ENCODE measurements at places on chromosomes 6 and 20.

- no peak for DNase-seq
Measured at GRCh38 chr20:33839591-33839990, 28.4 kb downstream of the CHMP4B start.

GRCh38 chr6:70673054-70673453, 5.4 kb downstream of the SMAP1 start:
- no peak for DNase-seq

GRCh38 chr6:135228486-135228885, 47.4 kb downstream of the MYB start:
- DNase-seq: no peak

DNA sequence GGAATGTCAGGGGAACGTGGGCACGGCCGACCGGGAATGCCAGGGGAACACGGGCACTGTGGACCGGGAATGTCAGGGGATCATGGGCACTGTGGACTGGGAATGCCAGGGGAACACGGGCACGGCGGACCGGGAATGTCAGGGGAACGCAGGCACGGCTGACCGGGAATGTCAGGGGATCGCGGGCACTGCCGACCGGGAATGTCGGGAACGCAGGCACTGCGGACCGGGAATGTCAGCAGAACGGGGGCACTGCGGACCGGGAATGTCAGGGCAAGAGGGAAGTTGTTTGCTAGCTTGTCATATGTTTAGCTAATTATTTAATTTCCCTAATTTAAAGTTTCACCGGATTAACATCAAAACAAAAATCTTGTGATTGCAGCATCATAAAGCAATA, 37.4 kb upstream of the BHLHE23 start:
- no peak for DNase-seq

DNA sequence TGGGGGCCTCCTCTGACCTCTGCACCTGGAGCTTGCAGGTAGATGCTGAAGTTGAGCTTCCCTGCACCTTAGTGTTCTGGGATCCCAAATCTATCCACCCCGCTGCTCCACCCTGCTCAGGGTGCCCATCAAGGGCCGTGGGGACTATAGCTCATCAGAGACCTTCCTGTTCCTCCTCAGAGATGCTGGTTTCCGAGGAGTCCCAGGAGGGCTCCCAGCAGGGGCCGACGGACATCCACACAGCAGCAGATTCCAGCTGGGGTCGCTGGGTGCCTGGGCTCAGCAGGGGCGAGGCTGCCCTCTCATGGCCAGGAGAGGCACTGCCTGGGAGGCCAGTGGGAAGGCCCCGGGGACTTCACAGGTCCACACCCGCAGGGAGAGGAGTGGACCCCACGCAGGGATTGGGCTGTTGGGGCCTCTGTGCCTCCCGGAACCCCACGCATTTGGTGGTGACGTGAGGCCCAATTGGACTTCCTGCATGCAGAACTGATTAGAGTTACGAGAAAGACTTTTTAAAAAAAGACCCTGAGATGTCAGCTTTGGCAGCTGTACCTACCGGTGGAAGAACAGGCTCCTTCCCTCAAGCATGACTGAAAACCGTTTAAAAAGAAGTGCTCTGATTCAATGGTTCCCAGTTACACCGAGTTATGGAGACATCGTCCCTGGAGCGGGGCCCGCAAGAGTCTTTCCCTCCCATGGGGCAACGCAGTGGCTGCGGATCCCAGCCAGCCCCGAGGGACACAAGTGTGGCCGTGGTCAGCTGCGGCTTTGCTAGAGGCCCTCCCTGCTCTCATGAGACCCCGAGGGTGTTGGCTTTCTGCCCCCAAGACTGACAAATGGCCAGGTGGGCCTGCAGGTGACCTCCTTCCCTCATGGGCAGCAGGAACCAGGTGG, 25.3 kb upstream of the SLCO4A1 start:
- DNase-seq: peak; percentile 56

DNA sequence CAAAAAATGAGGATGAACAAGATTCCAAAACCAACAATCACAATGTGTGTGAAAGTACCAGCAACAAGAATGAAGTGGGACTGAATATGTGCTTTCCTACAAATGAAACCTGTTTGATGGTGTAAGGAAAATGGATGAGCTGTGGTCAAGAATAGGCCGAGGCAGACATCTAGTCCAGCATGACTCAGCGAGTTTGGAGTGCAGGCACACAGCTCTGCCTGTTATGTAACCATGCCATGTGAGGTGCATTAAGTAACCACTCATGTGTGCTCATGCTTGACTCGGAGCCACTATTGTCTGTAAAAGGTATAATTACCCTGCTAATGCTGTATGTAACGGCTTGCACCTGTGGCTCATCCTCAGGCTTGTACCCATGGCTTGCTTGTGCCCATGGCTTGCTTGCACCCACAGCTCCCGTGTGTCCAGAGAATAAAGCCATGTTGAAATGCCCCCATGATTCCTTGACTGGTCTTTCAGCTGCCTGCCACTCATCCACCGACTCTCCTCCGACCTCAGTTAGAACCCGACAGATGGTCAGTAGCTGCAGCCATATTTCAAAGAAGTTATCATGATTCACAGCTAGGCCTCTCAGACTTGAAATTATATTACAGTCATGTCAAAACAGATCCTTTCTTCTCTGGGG, 98.7 kb downstream of the BACH2 start:
- DNase-seq: no peak

DNA sequence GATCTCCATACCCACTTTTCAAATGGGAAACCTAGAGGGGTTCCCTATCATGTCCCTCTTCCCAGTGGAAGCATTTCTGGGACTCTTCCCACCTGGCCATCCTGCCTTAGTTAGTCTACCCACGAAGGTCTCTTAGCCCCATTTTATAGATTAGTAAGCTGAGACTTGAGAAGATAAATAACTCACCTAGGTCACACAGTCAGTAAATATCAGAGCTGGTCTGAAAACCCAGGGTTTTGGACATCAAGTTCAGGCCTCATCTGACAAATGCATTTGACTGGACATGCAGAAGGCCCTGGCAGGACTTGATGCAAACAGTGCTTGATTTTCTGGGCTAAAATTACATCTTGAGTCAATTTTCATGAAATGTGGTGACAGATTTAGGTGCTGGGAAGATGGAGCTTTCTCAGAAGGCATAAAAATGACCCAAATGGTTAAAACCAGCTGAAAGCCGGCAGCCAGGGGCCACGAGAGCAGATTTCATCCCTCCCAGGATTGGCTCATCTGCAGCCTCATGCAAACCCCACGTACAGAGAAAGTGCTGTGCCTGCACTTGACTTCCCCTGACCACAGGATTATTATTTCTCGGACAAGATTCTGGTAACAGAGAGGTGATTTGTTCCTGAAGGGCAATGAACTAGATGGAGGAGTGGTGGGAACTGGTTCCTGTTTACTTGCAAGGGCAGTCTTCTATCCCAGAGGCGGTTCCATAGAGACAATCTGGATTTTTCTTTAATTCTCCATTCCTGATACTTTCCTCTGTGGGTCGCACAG, 23.1 kb downstream of the CPNE5 start:
- no peak for DNase-seq

GRCh38 chr6:157240059-157240959, 83.0 kb downstream of the TMEM242 start:
- no peak for DNase-seq

- no peak for DNase-seq
Measured at GRCh38 chr6:52790861-52791260, 12.8 kb downstream of the GSTA1 start.

Measured in activated gamma-delta T cell treated with anti-CD3 and anti-CD28 coated beads, Interleukin-2, amount 50 U/mL, for 16 hours (primary cell).